A549 (cell line): ENCODE measurements at places on chromosomes 6 and 20.

- no peak for DNase-seq
Measured at GRCh38 chr20:48844996-48845395, 17.2 kb upstream of the PREX1 start.

DNA sequence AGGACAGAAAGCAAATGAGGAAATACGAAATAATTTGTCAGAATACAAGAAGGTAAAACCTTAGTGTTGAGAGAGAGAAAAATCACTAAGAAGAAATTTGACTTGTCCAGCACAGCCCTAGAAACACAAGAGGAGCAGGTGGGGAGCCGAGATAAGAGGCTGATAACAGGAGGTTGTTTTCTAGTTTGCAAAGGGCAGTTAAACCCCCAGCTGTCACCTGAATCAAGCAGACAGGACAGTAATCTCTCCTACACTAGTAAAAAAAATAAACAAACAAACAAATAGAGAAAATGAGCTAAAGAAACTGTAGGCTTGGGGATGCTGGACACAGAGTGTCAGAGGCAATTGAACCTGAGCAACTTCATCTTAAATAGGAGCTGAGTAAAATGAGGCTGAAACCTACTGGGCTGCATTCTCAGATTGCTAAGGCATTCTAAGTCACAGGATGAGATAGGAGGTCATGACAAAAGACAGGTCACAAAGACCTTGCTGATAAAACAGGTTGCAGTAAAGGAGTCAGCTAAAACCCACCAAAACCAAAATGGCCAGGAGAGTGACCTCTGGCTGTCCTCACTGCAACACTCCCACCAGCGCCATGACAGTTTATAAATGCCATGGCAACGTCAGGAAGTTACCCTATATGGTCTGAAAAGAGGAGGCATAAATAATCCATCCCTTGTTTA lies 40.4 kb downstream of the FAM184A start:
- no peak for DNase-seq

GRCh38 chr6:24568683-24569082 lies 73.9 kb downstream of the ALDH5A1 start:
- no peak for DNase-seq

- no peak for DNase-seq
Measured at GRCh38 chr6:90285042-90285481, 11.6 kb downstream of the BACH2 start.
